Germinal center (tissue), 1 donor: ENCODE measurements at places on chromosomes 2 and 18.

DNA sequence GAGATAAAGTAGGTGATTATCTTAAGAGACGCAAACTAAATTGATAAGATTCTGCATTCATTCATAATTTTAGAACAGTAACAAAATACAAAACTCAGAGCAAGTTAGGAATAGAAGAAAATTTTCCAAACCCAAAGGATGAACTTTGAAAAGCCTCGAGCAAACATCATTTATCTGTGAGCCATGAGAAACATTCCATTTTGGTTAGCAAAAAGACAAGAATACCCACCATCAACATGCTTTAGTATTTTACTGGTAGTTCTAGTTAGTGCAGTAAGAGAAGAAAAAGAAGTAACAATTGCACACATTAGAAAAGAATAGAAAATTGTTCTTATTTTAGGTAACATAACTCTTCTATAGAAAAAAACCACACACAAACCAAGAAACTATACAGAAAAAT, 291.3 kb upstream of the TCF4 start:
- DNase-seq, result no peak

- DNase-seq, result no peak
Measured at GRCh38 chr2:118731413-118731812, 116.0 kb downstream of the EN1 start.

GRCh38 chr18:363301-364085, 95.6 kb upstream of the THOC1 start:
- no peak for DNase-seq

- DNase-seq, result no peak
Measured at GRCh38 chr2:142694282-142694681, 183.2 kb upstream of the KYNU start.

GRCh38 chr18:75140296-75140695, 68.6 kb downstream of the PTGR3 start:
- no peak for DNase-seq

DNA sequence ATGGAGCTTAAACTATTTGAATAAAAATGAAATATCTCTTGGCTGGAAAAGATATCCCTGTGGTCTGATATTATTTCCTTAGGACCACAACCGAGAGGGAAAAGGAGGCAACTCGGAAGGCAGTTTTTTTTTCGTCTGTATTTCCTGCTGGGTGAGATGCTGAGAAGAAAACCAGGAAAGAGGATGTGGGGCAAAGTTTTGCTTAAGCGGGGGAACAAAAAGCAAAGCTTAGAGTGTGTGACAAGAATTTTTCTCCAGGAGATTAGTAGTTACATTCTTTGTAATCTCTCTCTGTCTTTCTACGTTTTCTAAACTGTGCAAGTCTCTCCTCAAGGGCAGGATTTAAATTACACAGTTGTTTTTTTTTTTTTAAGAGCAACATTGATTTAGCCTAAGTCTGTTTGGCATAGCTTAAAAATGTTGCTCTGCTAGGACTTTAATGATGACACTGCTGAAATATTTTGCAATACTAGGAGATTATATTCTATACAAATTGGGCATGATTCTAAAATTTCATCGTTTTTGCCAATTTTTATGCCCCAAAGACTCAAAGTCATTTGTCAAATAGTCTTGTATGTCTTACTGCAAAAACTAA, 258.5 kb downstream of the KCNS3 start:
- DNase-seq, result no peak

DNA sequence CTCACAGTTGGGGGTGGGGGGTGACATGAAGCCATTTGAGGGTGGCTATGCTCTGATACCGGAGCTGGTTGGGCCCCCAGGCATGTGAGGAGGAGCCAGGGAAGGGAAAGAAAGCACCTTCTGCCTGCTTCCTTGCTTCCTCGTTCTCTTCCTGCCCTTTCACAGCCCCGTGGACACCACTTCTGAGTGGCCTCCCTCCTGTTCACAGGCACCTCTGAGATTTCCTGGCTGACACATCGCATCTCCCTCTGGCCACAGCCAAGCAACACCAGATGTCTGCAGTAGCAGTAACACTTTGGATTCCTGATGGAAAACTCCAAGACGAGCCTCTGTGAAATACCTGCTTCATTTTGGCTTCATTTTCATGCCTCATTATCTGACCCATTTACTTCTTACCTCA, 64.7 kb upstream of the ST3GAL5 start:
- no peak for DNase-seq

- DNase-seq, result no peak
Measured at GRCh38 chr18:50080932-50081560, 113.9 kb downstream of the MYO5B start.

DNA sequence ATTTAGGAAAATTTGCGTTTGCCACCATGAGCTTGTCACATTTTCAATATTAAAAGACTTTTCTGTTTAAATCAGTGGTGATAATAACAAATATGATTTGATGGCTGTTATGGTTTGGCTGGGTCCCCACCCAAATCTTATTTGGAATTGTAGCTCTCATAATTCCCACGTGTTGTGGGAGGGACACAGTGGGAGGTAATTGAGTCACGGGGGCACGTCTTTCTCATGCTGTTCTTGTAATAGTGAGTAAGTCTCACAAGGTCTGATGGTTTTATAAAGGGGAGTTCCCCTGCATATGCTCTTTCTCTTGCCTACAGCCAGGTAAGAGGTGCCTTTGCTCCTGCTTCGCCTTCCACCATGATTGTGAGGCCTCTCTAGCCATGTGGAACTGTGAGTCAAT, 83.4 kb upstream of the RGPD4 start:
- DNase-seq, result no peak

- no peak for DNase-seq
Measured at GRCh38 chr2:149000158-149000938, 38.2 kb upstream of the LYPD6B start.

DNA sequence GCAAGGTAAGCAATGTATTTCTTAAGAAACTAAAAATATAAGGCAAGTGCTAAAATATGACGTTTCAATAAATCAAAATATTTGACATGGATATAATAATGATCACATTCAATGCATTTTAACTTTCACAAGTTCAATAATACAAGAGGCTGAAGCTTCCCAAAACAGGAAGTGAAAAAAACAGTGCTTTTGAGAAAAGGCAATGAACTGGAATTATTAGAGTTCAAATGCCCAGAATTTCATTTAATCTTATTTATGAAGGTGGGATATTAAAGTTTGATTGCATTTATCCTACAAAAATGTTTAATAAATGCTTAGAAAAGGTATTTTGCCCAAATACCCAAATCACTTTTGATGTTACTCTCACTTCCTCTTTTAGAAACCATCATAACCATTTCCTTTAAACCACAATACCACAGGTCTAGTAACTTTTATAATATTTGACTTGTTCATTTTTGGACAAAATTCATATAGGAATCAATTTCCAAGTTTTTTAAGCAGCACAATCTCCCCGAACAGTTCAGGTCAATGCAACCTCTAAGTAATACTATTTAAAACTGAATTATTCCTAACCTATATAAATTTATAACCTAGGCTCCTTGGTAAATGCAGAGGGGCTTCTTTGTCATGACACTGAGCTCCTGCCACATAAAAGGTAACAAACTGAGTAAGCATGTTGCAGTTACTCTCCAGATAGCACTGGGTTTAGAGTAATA, 2.1 kb downstream of the NCKAP1 start:
- peak; percentile 33 for DNase-seq

DNA sequence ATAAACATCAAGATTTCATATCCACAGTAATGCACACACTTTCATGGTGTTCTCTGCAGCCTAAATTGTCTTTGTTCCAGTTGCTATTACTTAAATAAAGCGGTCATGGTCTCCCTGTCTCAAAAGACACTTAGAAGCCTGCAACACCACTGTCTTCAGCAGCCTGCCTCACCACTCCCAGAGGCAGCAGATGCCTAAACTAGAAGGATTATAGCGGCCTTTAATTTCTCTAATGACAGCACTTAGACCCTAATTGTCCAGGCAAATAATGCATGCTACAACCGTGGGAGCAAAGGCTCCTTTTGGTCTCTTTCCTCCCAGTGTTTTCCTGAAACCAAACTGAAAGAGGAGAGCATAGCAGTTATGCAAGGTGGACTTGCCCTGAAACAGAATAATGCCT, 248.8 kb upstream of the SLC39A10 start:
- no peak for DNase-seq

- DNase-seq, result peak; percentile 76
Measured at GRCh38 chr2:230219419-230220331, at the start of gene SP110. SP110 (minus strand) TSS chr2:230219984; CDS start chr2:230216927, 3,057 bp downstream.

- DNase-seq, result peak; percentile 53
Measured at GRCh38 chr2:7672027-7672684, 754.9 kb downstream of the RNF144A start.

- DNase-seq, result no peak
Measured at GRCh38 chr2:48066000-48066399, 159.7 kb upstream of the FBXO11 start.

DNA sequence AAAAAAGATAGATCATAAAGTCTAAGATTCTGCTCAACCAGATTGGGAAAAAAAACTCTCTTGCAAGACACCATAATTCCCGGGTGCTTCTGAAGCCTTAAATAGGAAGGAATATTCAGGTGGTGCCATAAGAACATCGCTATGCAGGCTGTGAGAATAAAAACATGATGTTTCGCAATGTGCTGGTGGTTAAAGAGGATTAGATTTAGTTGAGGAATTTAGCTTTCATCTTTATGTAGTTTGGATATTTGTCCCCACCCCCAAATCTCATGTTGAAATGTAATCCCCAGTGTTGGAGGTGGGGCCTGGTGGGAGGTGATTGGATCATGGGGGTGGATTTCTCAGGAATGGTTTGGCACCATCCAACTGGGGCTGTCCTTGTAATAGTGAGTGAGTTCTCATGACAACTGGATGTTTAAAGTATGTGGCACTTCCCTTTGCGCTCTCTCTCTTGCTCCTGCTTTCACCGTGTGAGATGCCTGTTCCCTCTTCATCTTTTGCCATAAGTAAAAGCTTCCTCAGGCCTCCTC, 132.2 kb downstream of the AKAIN1 start:
- no peak for DNase-seq

GRCh38 chr18:55287935-55288868, 299.8 kb downstream of the TCF4 start:
- DNase-seq, result no peak

DNA sequence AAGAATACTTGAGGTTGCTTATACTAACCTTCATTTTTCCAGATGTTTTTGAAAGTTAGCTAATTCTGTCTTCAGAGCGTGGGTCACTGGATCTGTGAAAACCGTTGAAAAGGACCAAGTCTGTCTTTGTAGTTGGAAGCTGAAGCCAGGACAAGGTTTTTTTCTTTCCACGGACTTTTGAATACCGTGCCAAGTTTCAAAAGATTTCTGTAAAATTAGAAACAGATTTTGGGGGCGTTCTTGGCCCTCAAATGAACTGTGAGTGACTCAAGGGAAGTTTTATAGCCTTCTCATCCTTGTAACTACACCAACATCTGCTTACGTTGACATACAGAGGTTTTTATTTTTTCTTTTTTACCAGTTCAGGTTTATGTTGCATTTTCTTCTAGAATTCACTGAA, at the start of gene FAP:
Gene FAP, minus strand, starts transcription at position 152 of the 400 bp plus-strand sequence. Its CDS starts 118 bp downstream, at position 34.
- no peak for DNase-seq

DNA sequence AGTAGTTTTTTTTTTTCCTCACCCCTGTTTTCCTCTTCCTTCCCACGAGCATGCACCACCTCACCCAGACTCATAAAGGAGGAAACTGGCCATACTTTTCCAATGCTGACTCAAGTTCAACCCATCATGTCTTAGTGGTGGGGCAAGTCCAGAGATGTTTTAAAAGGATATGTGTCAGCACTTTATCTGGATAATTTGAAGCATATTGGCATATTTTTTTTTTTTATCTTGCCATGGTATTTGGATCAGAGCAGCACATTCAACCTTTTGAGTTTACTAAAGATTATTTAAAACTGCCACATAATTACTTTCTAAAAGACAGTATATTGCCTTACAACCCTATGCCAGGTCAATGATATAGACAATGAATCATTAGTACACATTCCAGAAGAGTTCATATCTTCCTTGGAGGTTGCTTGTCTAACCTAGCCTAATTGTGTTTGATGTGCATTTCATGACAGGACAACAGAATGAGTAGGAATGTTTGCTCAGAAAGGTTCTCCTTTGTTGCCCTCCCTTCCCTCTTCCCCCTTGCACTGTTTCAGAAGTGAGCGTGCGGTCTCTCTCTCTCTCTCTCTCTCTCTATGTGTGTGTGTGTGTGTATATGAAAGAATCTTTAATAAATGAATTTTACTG, 950.7 kb upstream of the FAM98A start:
- DNase-seq, result no peak

- DNase-seq, result no peak
Measured at GRCh38 chr2:57479981-57480380, 566.6 kb upstream of the VRK2 start.

DNA sequence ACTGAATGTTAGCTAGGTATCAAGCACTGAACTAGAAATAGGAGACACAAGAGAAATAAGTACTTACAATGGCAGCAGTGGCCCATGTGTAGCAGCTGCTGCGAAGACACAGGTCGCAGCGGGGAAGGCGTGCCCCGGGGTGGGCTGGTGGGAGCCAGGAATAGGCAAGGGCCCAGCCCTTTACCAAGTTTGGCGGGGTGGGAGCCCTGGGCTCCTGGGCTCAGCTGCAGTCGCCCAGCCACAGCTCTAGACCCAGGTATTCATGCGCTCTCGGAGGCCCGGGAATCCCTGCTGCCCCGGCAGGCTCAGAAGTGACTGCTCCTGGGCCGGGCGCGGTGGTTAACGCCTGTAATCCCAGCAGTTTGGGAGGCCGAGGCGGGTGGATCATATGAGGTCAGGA, 1287.3 kb downstream of the CNTNAP5 start:
- DNase-seq, result no peak

DNA sequence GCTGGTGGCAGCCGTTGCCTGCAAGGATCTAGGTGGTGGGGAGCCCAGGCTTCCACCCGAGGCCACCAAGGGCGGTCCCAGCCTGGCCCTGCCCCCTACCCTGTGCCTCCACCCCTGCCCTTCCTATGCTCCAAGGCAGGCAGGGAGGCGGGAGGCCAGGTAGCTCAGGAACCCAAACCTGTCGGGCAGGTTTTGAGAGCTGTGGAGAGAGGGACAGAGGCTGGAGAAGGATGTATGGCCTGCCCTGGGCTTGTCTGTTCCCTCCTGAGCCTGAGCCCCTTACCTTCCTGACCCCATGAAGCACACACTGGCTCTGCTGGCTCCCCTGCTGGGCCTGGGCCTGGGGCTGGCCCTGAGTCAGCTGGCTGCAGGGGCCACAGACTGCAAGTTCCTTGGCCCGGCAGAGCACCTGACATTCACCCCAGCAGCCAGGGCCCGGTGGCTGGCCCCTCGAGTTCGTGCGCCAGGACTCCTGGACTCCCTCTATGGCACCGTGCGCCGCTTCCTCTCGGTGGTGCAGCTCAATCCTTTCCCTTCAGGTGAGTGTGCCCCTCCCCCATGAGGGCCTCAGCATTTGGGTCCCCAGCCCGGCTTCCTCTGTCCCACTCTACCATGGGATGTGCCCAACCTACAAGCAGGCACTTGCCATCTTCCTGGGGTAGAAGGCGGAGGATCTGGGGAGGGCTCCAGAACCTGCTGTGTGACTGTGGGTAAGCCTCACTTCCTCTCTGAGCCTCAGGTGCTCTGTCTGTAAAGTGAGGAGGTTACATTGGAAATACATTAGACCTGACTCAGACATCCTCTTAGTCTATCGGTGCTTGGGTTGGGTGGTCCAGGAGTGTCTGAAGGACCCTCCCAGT, at the start of gene PROM2:
Gene PROM2, plus strand, starts transcription at position 159 of the 860 bp plus-strand sequence. Its CDS starts 137 bp downstream, at position 296.
- DNase-seq, result no peak
